M059J (cell line): ENCODE measurements at places on chromosomes 4 and X. TPM values are rescaled to one million over a fixed set of nuclear protein-coding genes. Genes with fewer than 3 reads are reported as not detected.

DNA sequence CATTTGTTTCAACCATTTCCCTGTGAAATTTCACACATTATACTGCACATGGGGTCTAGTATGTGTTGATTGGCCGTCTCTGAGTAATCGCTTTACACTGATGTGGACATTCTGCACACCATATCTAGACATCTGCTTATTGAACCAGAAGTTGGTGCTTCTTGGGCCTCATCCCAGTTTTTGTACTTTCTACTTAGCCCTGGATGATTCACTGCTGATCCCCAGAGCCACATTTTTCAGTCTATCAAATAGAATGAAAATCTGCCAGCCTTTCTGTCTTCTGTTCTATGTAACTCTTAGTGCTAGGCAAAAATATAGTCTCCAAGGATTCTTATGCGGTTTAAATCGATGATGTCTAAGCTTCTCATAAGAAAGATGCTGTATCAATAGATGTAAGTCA lies 40.5 kb upstream of the RELL1 start:
- peak; percentile 61 for DNase-seq

- no peak for DNase-seq
Measured at GRCh38 chrX:140509468-140510305, 4.8 kb upstream of the SOX3 start.

GRCh38 chrX:153922932-153923857 lies 2.9 kb downstream of the ARHGAP4 start:
- DNase-seq = peak; percentile 74

DNA sequence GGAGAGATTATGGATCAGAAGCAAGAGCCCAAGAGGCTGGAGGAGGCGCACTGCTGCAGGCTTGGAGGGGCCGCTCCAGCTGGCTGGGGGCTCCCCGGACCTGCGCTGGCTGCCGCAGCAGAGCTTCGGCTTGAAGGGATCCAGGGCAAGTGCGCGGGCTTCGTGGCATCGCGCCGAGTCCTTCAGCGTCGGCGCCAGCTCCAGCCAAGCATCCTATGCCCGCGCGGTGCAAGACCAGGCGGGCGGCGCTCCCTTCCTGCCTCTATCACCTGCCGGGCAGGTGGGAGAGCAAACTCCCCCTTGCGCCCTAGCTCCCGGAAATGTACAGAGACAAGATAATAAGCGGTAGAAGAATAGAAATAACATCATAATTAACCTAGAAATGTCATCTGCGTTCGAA lies 10.5 kb upstream of the UCP1 start:
- DNase-seq = no peak

DNA sequence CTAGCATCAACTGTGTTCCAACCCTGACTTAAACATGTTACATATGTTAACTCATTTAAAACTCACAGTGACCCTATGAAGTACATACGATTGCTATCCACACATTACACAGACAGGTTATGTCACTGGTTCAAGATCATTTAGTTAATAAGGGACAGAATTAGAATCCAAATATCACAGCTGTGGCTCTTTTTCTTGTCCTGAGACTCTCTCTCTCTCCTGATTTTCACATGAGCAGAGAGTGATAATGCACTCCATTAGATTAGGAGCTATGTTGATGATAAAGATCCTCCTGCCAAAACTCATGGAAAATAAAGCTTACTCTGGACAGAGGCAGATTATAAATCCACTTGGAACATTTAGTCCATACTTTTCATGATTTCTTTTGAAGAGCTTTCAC lies 408.3 kb downstream of the PPARGC1A start:
- no peak for DNase-seq

- no peak for DNase-seq
Measured at GRCh38 chrX:109487640-109488039, 5.8 kb upstream of the GUCY2F start.

GRCh38 chr4:76459291-76459723 lies 24.3 kb downstream of the SHROOM3 start:
- peak; percentile 93 for DNase-seq

GRCh38 chr4:159358226-159358625 lies 255.3 kb downstream of the RAPGEF2 start:
- DNase-seq = peak; percentile 66

GRCh38 chrX:99800016-99800415 lies 610.1 kb downstream of the PCDH19 start:
- DNase-seq = no peak

DNA sequence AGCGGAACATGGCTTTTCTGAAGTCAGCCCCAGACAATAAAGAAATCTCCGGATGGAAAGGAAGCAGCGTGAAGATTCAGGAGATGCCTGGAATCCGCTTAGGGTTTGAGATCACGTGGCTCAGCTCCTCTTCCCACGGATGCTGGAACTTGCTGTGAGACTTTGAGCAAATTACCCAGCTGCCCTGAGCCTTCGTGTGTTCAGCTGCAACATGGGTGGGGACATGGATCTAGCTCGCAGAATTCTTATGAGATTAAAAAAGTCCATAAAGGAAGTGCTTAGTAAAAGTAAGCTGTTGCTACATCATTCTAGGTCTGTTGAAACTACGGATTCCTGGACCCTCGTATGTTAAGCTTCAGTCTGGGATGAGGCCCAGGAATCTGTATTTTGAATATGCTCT lies 55.7 kb upstream of the STIM2 start:
- no peak for DNase-seq

DNA sequence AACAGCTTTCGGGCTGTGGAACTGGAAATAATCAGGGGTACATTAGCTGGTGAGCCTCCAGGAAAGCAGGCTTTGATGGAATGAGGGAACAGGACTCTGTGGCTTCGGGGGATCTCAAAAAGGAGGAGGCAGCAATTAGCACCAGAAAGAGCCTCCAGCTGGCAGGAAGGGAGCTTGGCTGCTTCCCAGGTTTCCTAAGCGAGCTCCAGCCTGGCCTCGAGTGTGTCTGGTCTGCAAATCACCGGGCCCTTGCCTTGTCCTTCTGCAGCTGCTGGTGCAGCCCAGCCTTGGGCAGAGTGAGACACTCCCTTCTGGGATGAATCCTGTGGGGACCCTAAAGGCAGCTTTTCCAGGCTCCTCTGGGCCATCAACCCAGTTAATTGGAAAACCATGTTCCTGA lies 10.7 kb upstream of the PDHA1 start:
- DNase-seq = peak; percentile 13

DNA sequence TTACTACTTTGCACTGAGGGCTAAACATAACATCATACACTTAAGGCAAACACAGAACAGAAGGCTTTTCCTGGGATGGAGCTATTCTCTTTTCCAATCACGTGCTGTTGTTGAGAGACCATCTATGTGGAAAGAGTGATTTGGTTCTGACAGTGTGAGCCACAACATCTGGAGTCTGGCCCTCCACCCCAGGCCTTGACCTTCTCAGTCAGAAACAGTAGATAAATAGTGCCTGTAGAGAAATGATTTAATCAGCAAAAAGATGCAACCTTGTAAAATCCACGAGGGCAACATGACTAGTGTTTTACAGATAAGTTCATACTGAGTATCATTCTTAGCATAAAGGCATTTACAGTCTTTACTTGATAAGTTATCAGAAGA lies 10.8 kb upstream of the SFRP2 start:
- DNase-seq = no peak

GRCh38 chrX:123771449-123772064 lies 38.7 kb upstream of the THOC2 start:
- DNase-seq = no peak

GRCh38 chrX:111372086-111372485 lies 39.9 kb downstream of the DCX start:
- DNase-seq = no peak

DNA sequence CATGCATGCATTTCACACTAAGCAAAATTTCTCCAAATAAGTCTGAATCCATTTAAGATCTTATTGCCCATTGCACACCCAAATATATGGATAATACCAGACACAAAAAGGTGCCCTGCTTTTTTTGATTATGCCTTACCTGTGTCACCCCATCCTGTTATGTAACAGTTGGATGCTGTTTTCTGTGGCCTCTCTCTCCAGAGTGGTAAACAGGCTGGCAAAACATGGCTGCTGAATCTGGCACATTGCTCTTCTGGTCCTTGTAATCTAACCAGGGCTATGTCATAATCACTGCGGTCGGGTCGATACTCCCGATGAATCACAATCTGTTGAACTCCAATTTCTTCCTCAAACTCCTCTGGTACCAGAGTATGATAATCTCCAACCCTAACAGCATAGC lies 70.1 kb downstream of the PRSS12 start:
- peak; percentile 33 for DNase-seq

- DNase-seq = no peak
Measured at GRCh38 chr4:54677853-54678650, 20.3 kb downstream of the KIT start.

Gene DSPP
- not detected in 2 replicates for total RNA-seq

Gene SYNPO2
- 0.52 and 0.69 TPM in 2 replicates for total RNA-seq

Gene GPR119
- not detected in 2 replicates for total RNA-seq

Gene CCDC110
- 1.7 TPM in 1 of 2 replicates, not detected in the other for total RNA-seq

Gene GAK
- total RNA-seq = 48.3 and 67.5 TPM in 2 replicates

Gene NDNF
- total RNA-seq = 0.37 TPM in 1 of 2 replicates, not detected in the other

Gene XG
- 0.86 and 2.6 TPM in 2 replicates for total RNA-seq

Gene CT45A2
- total RNA-seq = not detected in 2 replicates

Gene FANCB
- total RNA-seq = 10.4 and 12.5 TPM in 2 replicates

Gene PRRG3
- not detected in 2 replicates for total RNA-seq

Gene IGFBP7
- total RNA-seq = 127 and 145 TPM in 2 replicates

Gene PROM1
- total RNA-seq = 0.12 and 0.37 TPM in 2 replicates
